Endothelial cell (in vitro differentiated cells): ENCODE measurements at places on chromosomes 5 and 9. TPM values are rescaled to one million over a fixed set of nuclear protein-coding genes. Genes with fewer than 3 reads are reported as not detected.
A peak's percentile ranks its signal among the peaks of the same experiment; 100 is the strongest.

Gene KCNIP1
- total RNA-seq: 6.1 TPM

Gene BAAT
- not detected for total RNA-seq

Gene ADGRD2
- total RNA-seq: not detected

Gene JAK2
- 9.4 TPM for total RNA-seq

Gene F2RL2
- total RNA-seq: 311 TPM

GRCh38 chr5:112005623-112005930 lies 248.6 kb upstream of the NREP start:
- DNase-seq: no peak
- no peak overlapping the region for H3K27ac ChIP-seq
- H3K4me1 ChIP-seq: peaks cover 4% of the 10 kb centered on the region

- H3K27me3 ChIP-seq: no peaks in the 10 kb centered on the region
- no peaks in the 10 kb centered on the region for H3K36me3 ChIP-seq
Measured at GRCh38 chr5:163161512-163161911, 275.9 kb upstream of the CCNG1 start.

DNA sequence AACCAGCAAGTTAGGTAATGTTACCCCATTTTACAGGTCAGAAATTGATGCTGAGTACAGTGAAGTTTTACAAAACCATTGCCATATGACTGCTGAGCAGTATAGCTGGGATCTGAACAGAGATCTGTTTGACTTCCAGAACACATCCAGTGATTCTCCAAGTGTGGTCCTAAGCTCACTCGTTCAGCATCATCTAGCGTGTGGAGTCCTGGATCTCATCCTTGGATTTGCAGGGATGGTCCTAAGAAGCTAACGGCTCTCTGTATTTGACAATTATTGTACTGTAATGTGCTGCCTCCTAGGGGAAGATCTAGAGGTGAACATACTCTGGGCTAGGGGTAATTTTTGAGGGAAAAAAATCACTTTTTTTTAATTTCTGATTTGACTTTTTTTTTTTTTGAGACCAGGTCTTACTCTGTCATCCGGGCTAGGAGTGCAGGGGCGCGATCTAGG lies 1.4 kb downstream of the SLC26A2 start:
- peak; percentile 15 for DNase-seq
- no peak overlapping the region for H3K27ac ChIP-seq
- peaks cover 2% of the 10 kb centered on the region for H3K27me3 ChIP-seq
- H3K4me1 ChIP-seq: peaks cover 16% of the 10 kb centered on the region
- H3K36me3 ChIP-seq: no peaks in the 10 kb centered on the region
- H3K4me3 ChIP-seq: peak overlapping the region; percentile 93

- no peak overlapping the region for H3K4me3 ChIP-seq
- no peak overlapping the region for H3K27ac ChIP-seq
- H3K36me3 ChIP-seq: peaks cover 5% of the 10 kb centered on the region
- no peaks in the 10 kb centered on the region for H3K27me3 ChIP-seq
- no peak for DNase-seq
Measured at GRCh38 chr5:15703901-15704300, 203.9 kb downstream of the FBXL7 start.

DNA sequence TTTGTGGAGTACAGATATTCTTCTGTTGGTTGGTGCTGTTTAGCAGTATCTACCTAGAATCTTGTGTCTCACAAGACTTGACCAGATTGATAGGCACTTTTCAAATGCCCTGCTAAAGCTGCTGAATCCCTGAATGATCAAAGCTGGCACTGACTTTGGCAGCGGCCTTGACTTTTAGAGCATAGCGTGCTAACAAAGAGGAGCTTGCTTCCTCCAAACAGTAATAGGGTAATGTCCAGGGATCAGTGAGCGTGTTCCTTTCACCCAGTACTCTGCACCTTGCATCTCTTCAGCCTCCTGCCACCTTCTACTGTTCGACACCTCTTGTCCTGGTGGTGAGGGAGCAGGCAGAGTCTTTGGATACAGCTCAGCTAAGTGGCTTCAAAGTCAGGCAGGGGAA lies 100.8 kb downstream of the IQGAP2 start:
- H3K4me1 ChIP-seq: peaks cover 2% of the 10 kb centered on the region
- DNase-seq: no peak
- H3K4me3 ChIP-seq: no peak overlapping the region

DNA sequence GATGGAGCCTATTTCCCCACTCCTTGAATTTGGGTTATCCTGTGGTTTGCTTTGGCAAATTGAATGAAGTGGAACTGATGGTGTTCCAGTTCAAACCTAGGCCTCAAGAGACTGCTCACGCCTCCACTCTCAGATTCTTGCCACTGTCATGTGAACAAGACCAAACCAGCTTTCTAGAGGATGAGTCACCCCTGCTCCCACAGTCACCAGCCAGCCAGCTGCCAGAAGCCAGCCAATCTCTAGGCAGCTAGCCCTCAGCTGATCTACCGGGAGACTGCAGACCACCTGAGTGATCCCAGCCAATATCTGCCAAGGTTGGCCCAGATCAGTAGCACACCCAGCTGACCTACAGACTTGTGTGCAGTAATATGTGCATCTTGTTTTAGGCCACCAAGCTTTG lies 300.6 kb downstream of the TMEM38B start:
- no peak overlapping the region for H3K4me3 ChIP-seq
- H3K27ac ChIP-seq: no peak overlapping the region
- peaks cover 14% of the 10 kb centered on the region for H3K4me1 ChIP-seq
- no peak for DNase-seq
- H3K36me3 ChIP-seq: no peaks in the 10 kb centered on the region
- H3K27me3 ChIP-seq: no peaks in the 10 kb centered on the region

GRCh38 chr9:102038006-102038405 lies 299.6 kb upstream of the GRIN3A start:
- no peaks in the 10 kb centered on the region for H3K36me3 ChIP-seq
- peaks cover under 1% of the 10 kb centered on the region for H3K27me3 ChIP-seq
- no peak overlapping the region for H3K27ac ChIP-seq

GRCh38 chr5:106854105-106854687 lies 816.5 kb downstream of the EFNA5 start:
- no peaks in the 10 kb centered on the region for H3K36me3 ChIP-seq
- H3K27ac ChIP-seq: no peak overlapping the region
- H3K4me1 ChIP-seq: no peaks in the 10 kb centered on the region
- no peaks in the 10 kb centered on the region for H3K27me3 ChIP-seq
- H3K4me3 ChIP-seq: no peak overlapping the region

- H3K36me3 ChIP-seq: no peaks in the 10 kb centered on the region
- H3K27me3 ChIP-seq: no peaks in the 10 kb centered on the region
- no peak overlapping the region for H3K4me3 ChIP-seq
- no peak overlapping the region for H3K27ac ChIP-seq
- peaks cover 19% of the 10 kb centered on the region for H3K4me1 ChIP-seq
Measured at GRCh38 chr5:37717613-37718431, 122.0 kb downstream of the GDNF start.

DNA sequence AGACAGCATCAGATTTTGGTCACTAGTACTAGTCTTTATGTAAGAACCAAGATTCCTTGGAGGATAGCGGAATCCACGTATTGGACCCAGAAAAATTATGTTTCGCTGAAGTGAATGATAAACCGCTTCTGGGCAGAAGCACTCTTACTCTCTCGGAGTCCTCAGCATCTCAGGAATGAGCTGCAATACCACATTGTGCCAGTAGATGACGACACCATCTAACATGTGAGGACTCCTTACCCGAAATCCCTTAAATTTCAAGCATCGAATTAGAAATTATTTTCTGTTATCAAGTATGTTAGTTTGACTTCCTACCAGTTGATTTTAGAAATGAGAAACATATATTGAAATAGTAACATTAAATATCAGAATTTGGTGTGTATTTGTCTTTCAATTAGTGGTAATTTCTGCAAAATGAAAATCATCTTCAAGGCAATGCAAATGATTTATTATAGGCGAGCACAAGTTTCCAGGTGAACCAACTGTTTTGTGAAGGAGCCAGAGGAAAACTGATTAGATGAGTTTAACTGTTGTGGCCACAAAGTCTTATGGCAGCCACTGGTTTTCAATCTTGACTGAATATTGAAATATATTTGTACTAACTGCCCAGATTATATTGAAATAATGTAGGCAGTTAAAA lies 66.0 kb upstream of the CAMK4 start:
- peak; percentile 82 for DNase-seq
- no peak overlapping the region for H3K4me3 ChIP-seq
- H3K36me3 ChIP-seq: no peaks in the 10 kb centered on the region
- no peak overlapping the region for H3K27ac ChIP-seq

GRCh38 chr5:13503017-13503416 lies 441.5 kb downstream of the DNAH5 start:
- no peaks in the 10 kb centered on the region for H3K27me3 ChIP-seq
- no peak overlapping the region for H3K27ac ChIP-seq
- no peak overlapping the region for H3K4me3 ChIP-seq
- no peaks in the 10 kb centered on the region for H3K4me1 ChIP-seq

DNA sequence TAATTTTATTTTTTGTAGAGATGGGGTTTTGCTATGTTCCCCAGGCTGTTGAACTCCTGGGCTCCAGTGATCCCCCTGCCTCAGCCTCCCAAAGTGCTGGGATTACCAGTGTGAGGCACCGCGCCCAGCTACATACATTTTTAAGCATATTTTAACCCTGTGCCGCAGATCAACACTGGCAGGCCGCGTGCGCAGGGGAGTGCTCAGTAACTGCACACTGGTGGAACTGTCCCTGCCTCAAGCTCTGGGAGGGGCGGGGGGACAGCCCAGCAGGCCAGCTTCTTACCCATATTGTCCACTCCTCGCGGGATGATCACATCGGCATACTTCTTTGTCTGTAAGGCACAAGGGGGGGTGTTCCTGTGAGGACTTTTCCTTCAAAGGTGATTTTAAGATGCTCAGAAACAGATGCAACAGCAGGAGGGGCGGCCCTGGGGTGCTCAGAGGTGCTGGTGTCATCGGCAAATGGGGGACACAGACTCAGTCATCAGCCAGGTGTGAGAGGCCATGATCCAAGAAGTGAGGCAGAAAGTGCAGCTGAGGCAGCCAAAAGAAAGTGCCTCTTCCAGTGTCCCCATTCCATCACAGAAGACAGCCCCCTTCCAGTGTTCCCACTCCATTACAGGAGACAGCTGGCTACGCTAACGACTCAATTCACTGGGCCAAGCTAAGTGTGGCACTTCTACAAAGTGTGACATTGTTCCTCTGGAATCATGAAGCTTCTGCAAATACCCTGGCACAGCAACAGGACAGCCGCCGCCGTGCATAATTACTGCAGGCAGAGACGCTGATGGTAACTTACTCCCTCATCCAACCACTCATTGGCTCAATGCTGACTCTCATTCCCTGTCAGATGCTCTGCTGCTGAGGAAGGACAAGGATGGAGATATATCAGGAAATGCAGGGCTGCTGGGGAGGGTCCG lies 5.2 kb downstream of the UCK1 start:
- H3K36me3 ChIP-seq: peaks cover 37% of the 10 kb centered on the region
- H3K4me3 ChIP-seq: no peak overlapping the region
- no peak overlapping the region for H3K27ac ChIP-seq
- no peaks in the 10 kb centered on the region for H3K4me1 ChIP-seq
- DNase-seq: no peak
- peaks cover 6% of the 10 kb centered on the region for H3K27me3 ChIP-seq

GRCh38 chr5:406041-406440 lies 36.9 kb upstream of the EXOC3 start:
- H3K36me3 ChIP-seq: peaks cover 6% of the 10 kb centered on the region
- no peak for DNase-seq
- H3K4me1 ChIP-seq: peaks cover 17% of the 10 kb centered on the region
- peaks cover 2% of the 10 kb centered on the region for H3K27me3 ChIP-seq
- no peak overlapping the region for H3K27ac ChIP-seq
- H3K4me3 ChIP-seq: no peak overlapping the region

GRCh38 chr9:106074006-106074405 lies 379.7 kb downstream of the TMEM38B start:
- DNase-seq: no peak
- no peak overlapping the region for H3K4me3 ChIP-seq
- H3K27ac ChIP-seq: no peak overlapping the region
- no peaks in the 10 kb centered on the region for H3K36me3 ChIP-seq
- no peaks in the 10 kb centered on the region for H3K27me3 ChIP-seq

- H3K4me1 ChIP-seq: peaks cover 12% of the 10 kb centered on the region
- no peaks in the 10 kb centered on the region for H3K36me3 ChIP-seq
- peaks cover 8% of the 10 kb centered on the region for H3K27me3 ChIP-seq
Measured at GRCh38 chr5:154367101-154367500, 78.7 kb upstream of the SAP30L start.

DNA sequence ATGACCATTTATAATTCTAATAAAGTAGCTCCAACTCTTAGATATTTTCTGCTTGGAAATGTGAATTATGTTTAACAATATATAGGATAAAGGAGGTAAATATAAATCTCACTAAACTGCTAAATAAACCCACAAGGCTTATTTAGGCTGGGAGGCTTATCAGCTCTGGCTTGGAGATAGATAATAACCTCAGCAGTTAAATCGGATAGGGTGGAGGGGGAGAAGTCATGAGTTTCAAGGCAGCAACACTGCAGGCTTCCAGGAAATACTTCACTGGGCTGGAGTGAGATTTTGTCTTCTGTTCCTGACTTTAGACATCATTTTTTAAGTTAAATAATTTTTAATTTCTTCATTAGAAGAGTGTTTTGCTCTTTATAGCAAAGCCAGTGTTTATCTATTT lies 80.0 kb upstream of the ITGA2 start:
- DNase-seq: no peak
- H3K27ac ChIP-seq: no peak overlapping the region
- H3K4me3 ChIP-seq: no peak overlapping the region
- H3K36me3 ChIP-seq: no peaks in the 10 kb centered on the region
- no peaks in the 10 kb centered on the region for H3K27me3 ChIP-seq
